Karpas-422 (cell line): ENCODE measurements at places on chromosomes 16 and 17.

DNA sequence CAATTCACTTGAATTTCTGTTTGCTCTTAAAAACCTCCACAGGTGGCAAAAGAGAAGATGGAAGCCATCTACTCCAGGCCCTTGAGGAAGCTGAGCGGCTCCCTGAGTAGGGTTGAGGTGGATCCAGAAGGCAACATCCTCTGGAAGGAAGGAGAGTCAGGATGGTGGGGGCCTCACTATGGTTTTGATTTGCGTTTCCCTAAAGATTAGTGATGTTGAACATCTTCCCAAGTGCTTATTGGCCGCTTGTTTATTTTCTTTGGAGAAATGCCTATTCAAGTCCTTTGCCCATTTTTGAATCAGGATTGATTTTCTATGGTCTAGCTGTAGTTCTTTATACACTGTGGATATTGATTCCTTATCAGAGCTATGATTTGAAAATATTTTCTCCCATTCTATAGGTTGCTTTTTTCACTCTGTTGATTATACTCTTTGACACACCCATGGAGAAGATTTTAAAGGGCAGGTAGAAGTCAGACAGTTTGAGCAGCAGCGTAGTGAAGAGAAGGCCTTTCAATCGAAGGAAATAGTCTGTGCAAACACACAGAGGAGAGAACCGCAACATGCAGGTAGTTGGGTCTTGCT is 58.6 kb downstream of the WSB1 start:
- DNase-seq = no peak

GRCh38 chr17:57140316-57140715 is 55.3 kb downstream of the AKAP1 start:
- DNase-seq = no peak

DNA sequence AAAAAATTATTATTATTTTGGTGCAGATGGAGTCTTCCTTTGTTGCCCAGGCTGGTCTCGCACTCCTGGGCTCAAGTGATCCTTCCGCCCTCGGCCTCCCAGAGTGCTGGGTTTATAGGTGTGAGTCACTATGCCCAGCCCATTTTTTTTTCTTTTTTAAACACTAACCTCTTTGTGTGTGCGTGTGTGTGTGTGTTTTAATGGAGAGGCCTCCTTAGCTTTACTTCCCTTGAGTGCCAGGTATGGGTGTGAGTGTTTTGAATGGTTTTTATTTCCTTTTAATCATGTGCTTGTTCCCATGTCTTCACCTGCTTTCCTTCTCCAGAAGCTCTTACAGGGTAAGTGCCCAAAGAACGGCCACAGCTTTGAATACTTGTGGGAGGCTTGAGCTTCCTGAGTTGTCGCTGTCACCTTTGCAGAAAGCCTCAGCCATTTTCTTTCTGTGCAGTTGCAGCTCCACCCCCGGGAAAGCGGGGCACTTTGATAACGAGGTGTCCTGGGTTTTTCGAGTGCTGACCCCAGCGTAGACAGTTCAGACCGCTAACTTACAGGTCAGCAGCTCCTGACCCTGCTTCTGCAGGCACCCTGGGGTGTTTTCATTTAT is 22.6 kb downstream of the AKAP1 start:
- no peak for DNase-seq

DNA sequence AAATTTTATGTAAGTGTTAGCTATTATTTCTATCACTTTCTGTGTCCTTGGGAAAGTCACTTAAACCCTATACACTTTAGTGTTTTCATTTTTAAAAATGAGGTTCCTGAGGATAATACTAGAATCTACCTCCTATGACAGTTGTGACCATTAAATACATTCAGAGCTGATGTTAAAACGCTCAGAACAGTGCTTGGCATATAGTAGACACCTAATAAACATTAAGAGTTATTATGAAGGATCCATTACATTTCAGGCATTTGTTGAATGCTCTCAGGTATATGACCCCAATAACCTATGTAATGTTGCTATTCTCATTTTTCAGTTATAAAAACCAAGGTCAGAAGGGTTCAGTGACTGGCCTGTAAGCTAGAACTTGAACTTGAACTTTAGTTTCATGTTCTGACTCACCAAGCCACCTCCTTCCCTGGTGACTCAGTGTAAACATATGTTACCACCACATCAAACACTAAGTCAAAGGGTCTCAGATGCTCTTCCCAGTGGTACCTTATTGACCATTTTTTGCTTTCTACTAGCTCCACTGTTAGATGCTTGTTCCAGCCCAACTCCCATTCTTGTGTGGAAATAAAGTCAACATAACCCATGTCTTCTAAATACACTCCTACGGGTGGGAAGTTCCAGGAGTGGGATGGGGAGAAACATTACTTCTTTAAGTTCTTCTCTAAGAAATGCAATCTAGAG is 47.6 kb downstream of the HSD17B2 start:
- DNase-seq = no peak

GRCh38 chr16:78045865-78046581 is 23.7 kb downstream of the CLEC3A start:
- DNase-seq = no peak

DNA sequence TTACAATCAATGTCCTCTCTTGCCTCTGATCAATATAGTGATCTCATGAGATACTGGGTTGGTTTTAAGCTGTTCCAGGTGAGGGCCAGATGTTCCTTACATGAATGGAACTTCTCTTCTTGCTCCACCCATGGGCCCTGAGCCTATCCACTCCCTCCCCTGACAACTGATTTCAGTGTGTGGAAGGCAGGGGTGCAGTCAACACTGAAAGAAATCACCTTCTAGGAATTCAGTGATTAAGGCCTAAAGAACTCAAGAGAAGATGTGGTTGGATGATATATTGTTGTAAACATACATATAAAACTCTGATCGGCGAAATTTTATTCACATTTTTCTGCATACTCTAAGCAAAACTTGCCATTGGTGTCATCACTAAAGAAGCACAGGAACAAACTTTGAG is 6.7 kb upstream of the GOSR2 start:
- DNase-seq = no peak

DNA sequence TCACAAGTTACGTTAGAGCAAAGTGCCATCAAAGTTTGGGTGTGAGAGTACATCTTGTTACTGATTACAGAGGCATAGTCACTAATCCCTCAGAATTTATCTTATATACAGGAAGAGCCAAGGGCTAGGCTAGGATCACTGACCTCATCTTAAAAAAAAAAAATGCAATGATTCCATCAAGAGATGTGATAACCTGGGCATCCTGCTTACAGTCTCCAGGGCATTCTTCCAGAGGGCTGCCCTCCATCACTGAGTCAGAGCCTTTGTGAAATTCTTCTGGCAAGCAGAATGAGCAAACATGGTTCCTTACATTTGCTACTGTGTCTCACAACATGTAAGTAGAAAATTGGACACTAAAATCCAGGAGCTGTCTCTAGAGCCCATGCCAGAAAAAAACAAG is 410.6 kb downstream of the ZFHX3 start:
- DNase-seq = no peak

DNA sequence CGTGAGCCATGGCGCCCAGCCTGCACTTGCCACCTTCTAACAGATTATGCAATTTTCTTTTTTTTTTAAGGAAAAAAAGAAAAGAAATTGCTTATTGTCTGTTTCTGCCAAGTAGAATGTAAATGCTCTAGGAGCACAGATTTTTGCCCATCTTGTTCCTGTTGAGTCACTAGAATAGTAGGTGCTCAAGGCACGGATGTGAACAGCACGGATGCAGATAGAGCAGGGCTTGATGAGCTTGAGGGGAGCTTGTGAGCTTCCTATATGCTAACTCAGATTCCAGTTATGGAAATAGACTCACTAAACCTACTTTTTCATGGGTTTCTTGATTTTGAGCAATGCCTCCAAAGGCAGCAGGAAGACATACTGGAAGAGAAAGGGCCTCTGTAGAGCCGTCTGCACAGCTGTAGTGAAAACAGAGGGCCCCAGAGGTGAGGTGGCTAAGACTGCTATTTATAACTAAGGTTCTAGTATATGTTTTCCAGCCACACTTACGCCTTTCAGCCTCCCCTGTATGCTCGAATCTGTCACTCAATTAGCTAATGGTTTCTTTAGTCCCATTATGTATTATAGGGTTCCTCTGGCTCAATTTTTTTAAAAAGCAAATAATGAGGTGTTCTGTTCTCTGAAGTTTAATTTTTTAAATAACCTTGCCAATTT is 72.8 kb downstream of the WWP2 start:
- DNase-seq = no peak

DNA sequence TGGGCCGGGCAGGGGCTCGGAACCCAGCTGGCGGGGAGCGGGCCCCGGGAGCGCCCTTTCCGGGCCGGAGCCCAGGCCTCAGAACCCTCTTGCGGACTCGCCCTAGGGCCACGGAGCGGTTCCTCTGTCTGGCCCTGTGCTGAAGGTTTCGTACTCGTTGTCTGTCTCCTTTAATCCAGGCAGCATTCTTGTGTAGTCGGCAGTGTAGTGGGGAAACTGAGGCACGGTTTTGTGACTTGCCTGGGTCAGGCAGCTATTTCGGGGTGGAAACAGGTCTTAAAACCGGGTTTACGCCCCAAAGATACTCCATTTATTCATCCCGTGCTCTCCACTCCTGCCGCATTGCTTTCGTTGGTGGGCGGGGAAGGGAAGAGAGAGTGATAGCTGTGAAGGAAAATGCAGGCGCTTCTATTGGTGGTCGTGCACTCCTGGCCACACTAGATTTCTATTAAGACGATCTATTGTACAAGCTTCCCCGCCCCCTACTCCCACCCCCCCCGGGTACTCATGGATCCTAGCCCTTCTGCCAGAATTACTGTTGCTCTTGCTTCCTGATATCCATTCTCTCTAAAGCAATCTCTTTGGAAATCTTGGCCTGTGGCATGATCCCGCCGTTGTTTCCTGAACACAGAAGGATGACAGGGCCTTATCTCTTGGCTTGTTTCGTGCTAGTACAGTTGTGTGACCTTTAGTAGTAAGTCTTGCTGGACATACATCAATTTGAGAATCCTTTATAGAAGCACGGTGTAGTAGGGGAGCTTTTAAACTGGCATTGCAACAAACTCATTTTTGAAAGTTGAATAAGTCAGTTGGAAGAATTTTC is 751 bp downstream of the DCAF7 start:
- peak; percentile 80 for DNase-seq

- DNase-seq = no peak
These were observed 30.4 kb upstream of the SBK1 start for GRCh38 chr16:28261942-28262341.

- DNase-seq = no peak
These were observed 6.2 kb downstream of the CHAD start for GRCh38 chr17:50462446-50462845.

GRCh38 chr16:10871157-10871991 is 5.6 kb upstream of the CIITA start:
- peak; percentile 79 for DNase-seq

DNA sequence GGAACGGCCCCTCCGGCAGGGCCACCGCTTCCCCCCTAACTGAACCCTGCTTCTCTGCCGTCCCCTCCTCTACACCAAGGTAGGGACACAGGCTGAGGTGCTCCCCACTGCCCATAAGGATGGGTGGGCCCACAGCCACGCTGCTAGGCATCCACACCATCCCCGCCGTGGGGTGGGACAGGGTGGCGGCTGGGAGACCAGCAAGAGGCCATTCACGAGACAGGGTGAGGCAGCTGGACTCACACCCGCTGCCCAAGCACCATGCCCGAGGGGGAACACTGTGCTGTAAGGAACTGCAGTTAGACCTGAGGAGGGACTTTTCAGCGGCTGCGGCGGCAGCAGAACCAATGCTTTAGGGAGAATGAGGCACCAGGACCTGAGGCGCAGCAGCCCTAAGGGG is 47.5 kb upstream of the RRN3 start:
- DNase-seq = no peak

DNA sequence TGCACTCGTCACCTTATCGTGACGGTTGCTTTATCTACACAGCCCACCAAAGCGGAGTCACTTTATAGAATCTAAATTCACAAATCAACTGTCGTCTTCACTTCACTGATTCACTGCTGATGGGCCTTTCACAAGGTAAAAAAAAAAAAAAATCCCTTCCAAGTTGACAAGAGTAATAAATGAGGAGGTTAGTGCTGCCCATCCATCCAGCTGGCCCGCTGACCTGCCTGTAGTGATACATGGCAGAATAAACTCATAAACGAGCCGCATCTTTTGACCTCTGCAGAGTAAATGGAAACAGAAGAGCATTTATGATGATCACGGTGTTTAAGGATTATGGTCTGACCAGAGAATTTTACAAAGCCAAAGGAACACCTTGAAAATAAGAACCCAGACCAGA is 227.3 kb upstream of the IRX5 start:
- DNase-seq = no peak

DNA sequence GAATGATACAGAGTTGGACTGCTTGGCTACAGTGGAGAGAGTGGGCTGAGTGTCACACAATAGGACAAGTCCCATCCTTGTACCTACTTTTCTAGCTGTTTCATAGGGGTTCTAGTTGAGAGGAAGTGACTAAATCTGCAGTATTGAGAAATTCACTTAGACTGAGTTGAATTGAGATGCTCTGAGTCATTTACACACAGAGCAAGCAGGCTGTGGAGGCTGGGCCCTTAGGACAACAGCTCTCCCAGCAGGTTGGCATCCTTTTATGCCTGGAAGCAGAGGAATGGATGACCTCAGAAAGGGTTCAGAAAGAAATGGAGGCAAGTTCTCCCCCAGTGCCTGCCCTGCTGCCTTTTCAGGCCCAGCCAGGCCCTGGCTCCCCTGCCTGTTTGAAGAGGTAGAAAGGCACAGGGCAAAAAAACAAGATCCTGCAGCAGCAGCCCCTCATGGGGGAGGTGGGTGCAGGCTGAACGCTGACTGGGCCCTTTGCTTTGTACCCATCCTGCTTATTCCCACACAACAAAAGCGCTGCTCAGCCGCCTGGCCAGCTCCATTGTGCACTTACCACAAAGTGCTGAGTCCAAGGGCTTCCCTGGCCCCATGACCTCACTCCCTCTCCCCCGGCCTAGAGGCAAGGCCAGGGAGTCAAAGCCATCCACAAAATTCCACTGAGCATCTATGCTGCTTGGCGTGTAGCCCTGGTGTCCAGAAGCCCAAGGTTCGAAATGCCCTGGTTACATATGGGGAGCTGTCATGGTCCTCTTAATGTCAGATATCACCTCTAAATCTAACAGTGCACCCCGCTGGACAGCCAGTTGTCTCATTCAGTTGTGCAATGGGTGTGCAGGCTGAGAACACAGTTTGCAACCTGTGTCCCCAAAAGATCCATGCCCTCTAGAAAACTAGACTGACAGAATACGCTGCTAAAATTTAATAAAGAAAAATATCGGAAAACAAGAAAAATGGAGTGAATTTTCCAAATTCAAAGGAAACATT is 5.4 kb upstream of the CRYBA1 start:
- DNase-seq = peak; percentile 63

- DNase-seq = no peak
These were observed 81.9 kb downstream of the CA4 start for GRCh38 chr17:60231691-60232090.

DNA sequence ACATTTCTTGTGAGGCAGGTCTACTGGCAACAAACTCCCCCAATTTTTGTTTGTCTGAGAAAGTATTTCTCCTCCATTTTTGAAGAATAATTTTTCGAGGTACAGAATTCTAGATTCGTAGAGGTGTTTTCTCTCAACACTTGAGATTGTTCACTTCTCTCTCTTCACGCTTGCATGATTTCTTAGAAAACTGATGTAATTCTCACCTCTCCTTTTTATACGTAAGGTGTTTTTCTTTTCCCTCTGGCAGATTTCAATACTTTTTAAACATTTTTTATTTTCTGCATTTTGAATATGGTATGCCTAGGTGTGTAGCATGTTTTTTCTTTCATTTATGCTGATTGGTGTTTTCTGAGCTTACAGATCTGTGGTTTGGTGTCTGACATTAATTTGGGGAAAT is 201.5 kb upstream of the AXIN2 start:
- no peak for DNase-seq

- DNase-seq = no peak
These were observed 125.3 kb downstream of the ANKRD11 start for GRCh38 chr16:89365044-89365467.
